ENCODE measurements at places on chromosomes 2 and 18.

DNA sequence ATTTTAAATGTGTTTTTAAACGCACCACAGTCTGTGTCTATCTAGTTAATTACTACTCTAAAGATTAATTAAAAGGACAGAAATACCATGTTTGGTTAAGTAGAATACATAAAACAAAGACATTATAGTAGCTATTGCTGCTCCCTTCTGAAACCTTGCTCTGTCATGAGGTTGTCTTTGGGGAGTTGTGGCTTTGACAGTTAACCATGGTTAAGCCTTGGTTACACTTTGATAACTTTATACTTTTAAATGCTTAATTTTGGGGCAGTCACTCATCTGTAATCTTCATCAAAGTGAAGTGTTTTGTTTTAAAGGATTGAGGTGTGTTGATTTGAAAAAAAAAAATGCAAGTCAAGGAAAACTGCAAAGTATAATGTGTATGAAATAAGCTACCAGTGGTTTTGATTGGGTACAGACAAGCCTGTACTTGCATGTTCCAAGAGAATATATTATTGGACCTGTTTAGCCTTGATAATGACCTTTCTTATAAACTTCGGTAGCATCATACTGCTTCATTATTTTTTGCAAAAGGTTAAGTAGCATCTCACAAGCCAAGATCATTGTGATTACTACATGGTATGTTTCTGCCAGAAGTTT lies 29.8 kb upstream of the TBR1 start:
- no peak for DNase-seq

DNA sequence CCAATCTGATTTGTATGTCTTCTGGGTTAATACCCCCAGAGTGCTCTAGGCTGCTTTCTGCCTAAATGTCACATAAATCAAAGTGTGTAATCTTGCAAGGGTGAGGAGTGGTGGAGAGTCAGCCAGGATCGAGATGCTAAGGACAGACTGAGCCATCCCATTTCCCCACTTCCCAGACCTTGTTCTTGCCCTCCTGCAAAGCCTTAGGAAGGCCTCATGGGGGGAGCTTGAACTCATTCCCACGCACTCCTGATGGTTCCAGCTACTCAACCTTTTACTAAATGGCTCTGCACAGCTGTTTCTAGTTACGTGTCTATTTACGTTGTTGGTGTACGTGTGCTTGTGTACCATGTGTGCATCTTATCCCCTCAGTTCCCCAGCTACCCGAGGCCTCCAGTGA lies 423.6 kb upstream of the TNP1 start:
- DNase-seq, result no peak

GRCh38 chr2:109700680-109701274 lies 86.6 kb downstream of the SOWAHC start:
- no peak for DNase-seq

DNA sequence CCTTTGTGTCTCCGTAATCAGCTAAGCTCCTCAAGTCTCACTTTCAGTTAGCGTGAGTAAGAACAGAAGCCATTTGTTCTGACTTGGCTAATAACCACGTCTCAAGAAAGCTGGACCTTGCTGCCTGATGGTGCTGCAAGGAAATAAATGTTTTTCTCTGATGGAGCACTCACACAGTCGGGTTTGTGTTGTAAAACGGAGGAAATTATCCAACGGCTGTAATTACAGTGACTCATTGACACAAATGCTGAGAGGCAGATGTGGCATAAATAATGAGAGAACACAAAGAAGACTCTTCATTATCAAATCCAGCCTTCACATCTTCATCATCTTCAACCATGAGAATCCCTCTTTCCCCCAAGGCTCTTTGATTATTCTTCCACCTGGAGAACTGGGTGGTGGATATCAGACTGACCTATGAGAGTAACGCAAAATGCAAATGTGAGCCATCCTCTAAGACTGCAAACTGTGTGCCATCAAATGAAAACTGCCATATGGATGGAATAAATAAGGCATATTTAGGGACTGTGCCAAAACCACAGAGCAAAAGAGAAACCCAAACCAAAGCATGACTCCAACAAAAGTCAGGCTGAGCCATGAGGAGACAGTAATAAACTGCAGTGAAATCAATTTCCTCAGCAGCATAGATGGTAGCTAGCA lies 252.6 kb downstream of the RND3 start:
- DNase-seq, result no peak

- DNase-seq, result no peak
Observed at GRCh38 chr2:102057502-102058292, 65.9 kb downstream of the IL1R2 start.

DNA sequence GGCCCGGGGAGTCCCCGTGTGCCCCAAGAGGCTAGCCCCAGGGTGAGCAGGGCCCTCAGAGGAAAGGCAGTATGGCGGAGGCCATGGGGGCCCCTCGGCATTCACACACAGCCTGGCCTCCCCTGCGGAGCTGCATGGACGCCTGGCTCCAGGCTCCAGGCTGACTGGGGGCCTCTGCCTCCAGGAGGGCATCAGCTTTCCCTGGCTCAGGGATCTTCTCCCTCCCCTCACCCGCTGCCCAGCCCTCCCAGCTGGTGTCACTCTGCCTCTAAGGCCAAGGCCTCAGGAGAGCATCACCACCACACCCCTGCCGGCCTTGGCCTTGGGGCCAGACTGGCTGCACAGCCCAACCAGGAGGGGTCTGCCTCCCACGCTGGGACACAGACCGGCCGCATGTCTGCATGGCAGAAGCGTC lies 16.9 kb upstream of the FAHD2A start:
- DNase-seq, result no peak

- no peak for DNase-seq
Observed at GRCh38 chr2:240809276-240809675, 10.7 kb downstream of the KIF1A start.

DNA sequence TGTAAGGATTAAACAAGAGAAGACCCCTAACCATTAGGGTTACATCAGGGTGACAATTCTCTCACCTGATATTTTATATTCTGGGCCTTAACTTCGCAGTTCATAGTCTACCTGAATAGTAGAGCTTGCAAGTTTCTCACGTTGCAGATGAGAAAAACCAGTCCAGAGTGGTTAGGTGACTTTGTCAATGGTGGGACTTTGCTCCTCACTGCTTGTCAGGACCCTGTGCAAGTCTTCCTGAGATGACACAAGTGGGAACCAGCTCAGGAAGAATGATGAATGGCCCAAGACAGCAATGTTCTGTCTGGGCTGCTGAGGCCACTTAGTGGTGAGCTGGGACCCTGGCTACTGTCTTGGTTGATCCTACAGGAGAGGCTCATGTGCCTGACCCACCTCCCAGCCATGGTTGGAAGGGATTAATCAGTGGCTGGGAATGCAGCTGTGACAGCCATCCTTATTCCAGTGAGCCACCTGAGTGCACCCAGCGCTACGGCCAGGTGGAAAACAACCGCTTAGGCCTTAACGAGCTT lies 16.9 kb downstream of the LGALSL start:
- no peak for DNase-seq

GRCh38 chr2:232013701-232014353 lies 52.3 kb downstream of the DIS3L2 start:
- DNase-seq, result no peak

DNA sequence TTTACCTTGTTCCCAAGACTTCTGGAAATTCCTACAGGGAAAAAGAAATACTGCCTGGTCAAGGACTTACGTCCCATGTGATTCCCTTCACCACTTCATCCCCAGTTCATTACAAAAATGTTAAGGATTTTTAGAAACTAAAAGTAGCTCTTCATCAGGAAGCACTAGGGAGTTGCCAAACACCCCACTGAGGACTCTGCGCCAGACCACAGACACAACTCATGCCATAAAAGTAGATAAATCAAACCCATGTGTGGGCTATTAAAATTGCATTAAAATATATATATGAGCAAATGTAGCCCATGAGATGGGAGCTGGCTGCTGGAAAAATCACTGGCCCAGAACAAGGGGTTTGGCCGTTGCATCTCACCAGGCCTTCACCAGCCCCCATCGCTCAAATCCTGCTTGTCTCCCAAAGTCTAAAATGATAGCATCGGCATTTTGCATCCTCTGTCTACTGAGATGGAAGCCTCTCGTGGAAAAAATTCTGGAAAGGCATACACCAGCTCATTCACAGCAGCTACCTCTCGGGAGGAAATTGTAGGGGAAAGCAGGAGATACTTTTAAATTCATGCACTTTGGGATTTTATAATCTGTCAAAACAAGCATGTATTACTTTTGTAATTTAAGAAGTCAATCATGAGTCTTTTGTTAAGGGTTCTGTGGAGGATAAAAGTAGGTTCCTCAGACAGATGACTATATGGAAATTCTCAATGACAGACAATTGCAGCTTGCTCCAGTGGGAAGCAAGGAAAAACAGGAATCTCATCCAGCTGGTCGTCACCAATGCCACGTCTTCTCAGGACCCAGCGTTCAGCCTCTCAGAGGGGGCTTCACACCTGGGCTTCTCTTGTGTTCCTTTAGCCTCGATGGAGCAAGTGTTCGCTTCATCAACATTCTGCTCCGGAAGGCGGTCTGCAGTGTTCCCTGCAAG lies 113.9 kb downstream of the MREG start:
- no peak for DNase-seq

GRCh38 chr2:140108706-140109475 lies 1328.7 kb upstream of the NXPH2 start:
- DNase-seq, result no peak

GRCh38 chr2:147739508-147739907 lies 105.3 kb upstream of the ACVR2A start:
- DNase-seq, result no peak

GRCh38 chr2:48851161-48851560 lies 95.6 kb upstream of the LHCGR start:
- no peak for DNase-seq

- no peak for DNase-seq
Observed at GRCh38 chr2:12035029-12035720, 288.7 kb downstream of the LPIN1 start.

DNA sequence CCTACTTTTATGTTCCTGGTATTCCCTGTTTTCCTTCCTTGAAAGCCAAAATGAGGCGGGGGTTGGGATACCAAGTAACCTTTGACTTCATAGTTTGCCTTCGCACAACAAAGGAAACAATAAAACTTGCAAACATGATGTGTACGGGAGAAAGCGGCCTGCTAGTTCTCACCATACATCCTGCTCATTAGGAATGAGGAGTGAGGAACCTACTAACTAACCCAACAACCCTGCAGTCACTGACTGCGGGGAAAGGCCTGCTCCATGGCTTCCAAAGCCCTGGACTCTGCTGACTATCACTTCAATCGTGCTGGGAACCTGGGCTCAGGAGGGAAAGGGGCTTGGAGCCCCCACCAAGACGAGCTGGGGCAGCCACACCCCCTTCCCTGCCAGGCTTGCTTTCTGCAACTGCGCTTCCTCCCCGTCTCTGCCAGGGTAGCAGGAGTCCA lies 24.2 kb downstream of the RPL31 start:
- DNase-seq, result no peak

DNA sequence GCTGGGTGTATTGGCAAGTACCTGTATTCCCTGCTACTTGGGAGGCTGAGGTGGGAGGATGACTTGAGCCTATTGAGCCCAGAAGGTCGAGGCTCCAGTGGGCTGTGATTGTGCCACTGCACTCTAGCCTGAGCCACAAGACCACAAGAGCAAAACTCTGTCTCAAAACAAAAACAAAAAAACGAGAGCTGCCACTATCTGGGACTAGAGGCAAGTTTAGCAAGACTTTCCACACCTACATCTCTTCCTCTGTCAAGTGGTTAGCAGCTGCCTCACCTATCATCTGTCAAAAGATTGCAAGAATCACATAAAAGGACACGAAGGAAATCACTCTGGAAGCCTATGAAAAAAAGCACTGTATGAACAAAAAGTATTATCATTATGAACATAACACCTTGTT lies 55.2 kb upstream of the RIOK3 start:
- no peak for DNase-seq

- no peak for DNase-seq
Observed at GRCh38 chr2:241598487-241598886, 38.5 kb downstream of the THAP4 start.

GRCh38 chr2:197339016-197339415 lies 28.4 kb upstream of the ANKRD44 start:
- no peak for DNase-seq

DNA sequence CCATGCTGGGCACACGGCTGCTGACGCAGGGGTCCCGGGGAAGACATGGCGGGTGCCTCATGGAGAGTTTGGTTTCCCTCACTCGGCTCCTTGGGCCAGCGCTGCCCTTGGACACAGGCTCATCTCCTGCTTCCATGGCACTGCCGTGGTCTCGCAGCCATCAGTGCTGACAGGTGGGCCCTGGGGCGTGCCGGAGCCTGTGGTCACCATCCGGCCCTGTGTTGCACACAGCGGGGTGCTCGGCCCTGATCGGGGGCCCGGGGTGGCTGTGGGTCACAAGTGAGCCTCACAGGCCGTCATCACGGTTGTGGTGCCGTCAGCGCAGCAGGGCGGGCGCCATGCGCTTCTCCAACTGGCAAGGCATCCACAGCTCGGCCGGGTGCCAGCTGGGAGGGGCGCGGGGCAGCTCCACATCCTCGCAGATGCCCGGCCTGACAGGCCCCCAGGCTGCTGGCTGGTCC lies 582 bp downstream of the RTP5 start:
- DNase-seq, result no peak

- DNase-seq, result no peak
Observed at GRCh38 chr2:130851624-130852382, 15.1 kb downstream of the ARHGEF4 start.

DNA sequence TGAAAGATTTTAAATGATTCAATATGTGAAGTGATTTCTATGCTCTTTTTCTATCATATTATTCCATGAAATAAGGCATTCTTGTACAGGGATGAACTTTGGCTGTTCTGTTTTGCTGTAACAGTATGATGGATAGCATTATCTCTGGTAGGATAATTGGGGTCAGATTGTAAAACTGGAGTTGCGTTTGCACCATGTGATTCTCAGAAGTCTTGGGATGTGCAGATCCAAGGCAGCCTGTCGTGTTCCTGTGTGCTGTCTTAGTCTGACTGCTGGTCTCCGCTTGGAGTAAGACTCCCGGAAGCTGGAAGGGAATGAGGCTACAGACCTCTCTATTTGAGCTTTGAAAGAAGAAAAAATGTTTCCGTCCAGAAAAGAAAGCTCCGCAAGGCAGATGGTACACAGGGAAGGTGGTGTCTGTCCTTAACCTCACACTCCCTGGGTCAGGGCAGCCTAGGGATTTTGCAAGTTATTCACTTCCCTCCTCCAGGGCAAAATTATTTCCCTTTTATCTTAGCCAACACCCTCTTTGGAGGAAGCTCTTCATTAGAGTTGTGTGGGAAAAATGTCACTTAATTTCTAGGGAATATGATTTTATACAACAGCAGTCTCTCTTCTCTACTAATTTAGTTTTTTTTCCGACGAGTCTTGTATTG lies 250.6 kb downstream of the PTPRM start:
- DNase-seq, result no peak

- DNase-seq, result no peak
Observed at GRCh38 chr2:72806280-72806945, 19.4 kb downstream of the EXOC6B start.

- no peak for DNase-seq
Observed at GRCh38 chr2:159600752-159601151, 15.6 kb downstream of the BAZ2B start.

DNA sequence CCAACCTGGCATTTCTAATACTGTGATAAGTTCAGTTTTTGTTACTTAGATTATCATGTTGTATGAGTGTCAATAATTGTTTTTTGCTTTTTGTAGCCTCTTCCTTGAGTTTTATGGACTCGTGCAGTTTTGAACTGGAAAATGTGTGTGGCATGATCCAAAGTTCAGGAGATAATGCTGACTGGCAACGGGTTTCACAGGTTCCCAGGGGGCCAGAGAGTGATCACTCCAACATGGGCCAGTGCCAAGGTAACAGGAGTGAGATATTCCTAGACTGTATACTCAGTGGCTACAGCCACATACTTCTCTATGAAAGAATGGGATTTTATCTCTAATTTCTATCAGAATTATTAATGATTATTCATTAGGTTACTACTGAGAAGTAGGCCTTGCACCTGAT lies 18.2 kb downstream of the MEP1B start:
- no peak for DNase-seq

Data from activated T-helper 1 cell treated with anti-CD3 and anti-CD28 coated beads, Interleukin-2, amount 50 U/mL, for 16 hours (primary cell).